ENCODE measurements at places on chromosomes 12 and 14.

DNA sequence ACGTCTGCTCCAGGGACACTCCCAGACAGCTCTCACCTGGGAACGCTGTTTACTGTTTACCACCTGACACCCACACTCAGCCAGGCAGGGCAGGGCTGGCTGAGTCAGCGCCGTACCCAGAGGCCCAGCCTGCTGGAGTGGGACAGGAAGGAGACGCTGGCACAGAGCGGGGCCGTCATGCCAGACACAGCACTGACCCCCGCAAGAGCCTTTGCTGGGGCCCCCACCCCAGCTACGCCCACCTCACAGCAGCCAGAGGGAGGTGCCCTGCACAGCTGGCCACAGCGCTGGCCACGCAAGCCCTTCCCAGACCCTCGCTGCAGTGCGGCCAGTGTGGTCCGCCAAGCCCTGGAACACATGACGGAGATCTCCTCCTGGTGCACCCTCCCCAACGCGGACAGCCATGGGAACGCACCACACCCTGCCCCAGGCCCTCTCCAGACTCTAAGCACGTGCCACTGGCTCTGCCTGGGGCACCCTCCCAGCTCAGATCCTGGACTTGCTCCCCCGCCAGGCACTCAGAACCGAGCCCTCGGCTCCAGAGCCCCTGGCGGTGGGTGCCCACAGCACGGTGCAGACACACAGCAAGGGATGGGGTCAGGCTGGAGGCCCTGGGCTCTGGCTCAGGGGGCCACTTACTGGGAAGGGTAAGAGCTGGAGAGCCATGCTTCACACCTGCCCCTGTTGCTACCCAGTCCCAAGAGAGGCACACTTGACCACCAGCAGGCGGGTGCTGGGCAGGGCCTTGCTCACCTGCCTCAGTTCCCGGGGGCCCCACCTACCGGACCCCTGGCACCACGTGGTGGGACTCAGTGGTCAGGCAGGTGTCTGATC, 5.7 kb downstream of the AHNAK2 start:
- no peak for DNase-seq

DNA sequence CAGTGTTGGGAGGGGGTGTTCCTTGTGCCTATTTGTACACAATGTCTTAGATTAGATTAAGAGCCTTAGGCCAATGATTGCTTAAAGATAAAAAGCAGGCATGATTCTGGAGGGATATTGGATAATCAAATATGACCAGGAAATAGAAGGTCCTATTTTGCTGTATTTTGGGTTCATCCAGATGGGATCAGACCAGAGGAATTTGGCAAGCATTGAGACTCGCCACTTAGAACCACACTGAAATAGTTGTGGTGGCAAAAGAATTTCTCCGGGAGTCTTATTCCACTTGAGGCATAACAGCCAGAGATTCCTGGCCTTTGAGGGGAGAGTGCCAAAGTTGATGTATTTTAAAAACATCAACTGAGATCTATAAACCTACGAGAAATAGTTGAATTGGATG, 327.2 kb downstream of the RAD51B start:
- no peak for DNase-seq

GRCh38 chr12:121520586-121521086, 60.2 kb downstream of the KDM2B start:
- DNase-seq, result no peak

DNA sequence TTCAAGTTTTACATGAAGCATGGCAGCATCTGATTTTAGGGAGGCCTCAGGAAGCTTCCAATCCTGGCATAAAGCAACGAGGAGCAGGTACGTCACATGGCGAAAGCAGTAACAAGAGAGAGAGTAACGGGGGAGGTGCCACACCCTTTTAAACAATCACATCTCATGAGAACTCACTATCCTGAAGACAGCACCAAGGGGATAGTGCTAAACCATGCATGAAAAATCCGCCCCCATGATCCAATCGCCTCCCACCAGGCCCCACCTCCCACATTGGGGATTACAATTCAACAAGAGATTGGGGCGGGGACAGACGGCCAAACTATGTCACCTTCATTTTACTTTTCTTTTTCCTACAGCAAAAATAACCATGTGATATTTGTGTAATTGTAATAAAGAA, 7.2 kb upstream of the MAP3K9 start:
- no peak for DNase-seq

DNA sequence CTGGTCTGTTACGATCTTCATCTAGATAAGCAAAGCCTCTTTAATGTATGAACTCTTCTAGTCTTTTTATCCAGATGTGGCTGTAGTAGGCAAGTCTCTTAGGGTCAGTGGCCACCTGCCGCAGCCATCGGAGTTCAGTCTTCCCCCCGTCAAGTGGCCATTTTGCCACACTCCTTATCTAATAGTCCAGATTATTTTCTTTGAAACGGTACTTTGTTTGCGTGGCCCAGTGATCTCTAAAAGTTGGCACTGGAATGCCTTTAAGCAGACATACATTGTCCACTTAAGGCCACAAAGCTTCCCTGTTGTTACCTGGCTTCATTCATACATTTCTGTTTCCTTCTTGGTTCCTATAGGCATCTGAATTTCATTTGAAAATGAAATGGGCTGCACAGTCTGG, 36.0 kb upstream of the BMAL2 start:
- no peak for DNase-seq

- DNase-seq, result no peak
Measured at GRCh38 chr14:105067140-105067968, 2.1 kb upstream of the GPR132 start.

GRCh38 chr14:101593411-101594238, 32.3 kb downstream of the DIO3 start:
- no peak for DNase-seq

DNA sequence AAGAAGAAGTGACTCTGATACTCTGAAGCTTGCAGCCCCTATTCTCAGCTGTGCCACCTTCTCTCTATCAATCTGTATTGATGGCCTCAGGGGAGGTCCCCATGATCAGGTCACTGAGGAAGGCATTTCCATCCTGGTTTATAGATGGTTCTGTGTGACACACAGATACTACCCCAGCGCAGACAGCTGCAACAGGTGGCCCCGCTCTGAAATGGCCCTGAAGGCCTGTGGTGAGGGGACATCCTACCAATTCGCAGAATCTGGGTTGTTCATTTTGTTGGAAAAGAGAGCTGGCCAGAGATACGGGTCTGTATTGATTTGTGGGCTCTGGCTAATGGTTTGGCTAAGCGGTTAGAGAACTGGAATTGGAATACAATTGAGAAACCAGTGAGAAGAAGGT, 21.7 kb downstream of the DLK1 start:
- DNase-seq, result no peak

DNA sequence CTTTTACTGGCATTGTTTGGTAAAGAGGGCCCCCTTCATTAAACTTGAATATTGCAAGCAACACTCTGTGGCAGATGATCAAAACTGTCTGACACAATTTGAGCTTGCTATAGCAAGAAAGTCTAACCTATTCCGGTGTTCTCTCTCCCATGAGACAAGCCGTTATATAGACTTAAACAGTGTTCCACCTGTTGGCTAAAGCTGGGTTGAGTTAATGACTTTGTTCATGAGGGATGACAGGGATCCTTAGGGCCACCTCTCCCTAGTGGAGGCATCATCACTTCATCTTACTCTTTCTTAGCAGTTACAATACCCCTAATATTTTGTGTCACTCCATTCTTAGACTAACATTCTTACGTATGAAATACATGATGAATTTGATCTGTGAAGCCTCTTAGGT, 3.8 kb downstream of the EIF5 start:
- no peak for DNase-seq

DNA sequence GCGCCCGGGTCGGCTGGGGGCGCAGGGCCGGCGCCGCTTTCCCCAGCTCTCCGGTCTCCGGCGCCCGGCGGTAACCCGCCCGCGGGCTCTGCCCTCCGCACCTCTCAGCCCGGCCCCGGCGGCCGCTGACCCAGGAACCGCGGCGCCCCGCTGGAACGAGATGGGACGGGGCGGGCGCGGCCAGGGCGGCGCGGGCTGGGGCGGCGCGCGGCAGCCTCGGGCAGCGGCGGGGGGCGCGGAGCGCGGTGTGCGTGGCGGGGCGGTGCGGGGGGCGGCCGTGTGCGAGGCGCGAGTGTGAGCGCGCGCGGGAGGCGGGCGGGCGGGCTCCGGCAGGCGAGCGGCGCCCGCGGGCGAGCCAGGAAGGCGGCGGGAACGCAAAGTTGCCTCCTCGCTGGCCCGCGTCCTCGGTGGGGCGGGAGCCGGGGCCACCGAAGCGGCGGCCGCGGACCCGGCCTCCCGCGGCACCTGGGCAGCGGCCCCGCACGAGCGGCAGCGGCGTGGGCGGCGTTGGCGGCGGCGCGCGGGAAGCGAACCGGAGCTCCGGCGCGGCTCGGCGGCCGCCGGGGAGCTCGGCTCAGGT, 671 bp upstream of the DIO3 start:
- DNase-seq, result no peak

GRCh38 chr12:101863981-101864380, 13.4 kb upstream of the DRAM1 start:
- DNase-seq, result no peak

GRCh38 chr14:69052181-69052601, 73.1 kb upstream of the ACTN1 start:
- DNase-seq, result no peak
